ENCODE measurements at places on chromosomes 12 and 14.

DNA sequence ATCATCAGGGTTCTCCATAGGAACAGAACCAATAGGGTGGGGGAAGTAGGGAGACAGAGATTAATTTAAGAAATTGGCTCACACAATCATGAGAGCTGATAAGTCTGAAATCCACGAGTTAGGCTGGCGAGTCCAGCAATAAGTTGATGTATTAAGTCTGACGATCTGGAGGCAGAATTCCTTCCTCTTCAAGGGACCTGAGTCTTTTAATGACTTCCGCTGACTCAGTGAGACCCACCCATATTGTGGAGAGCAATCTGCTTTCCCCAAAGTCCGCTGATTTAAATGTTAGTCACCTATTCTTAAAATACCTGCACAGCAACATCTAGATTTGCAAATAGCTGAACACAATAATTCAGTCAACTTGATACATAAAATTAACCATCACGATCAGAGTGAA, 97.8 kb downstream of the SPTSSA start:
- DNase-seq = no peak

DNA sequence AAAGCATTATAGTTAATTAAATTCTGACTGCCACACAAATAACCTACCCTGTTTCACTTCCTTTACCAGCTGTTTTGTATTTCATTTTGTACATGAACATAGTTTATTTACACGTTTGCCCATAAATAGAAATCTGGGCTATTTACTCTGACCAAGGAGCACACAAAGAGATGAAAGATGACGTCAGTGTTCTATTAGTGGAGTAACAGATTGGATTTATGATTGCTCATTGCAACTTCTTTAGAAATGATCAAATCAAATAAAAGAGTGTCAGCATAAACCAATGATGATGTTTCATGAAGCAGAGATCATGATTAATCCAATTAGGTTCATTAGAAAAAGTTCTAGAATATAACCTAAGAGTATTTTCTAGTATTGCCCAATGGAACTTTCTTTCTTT, 12.0 kb upstream of the RTL1 start:
- DNase-seq = no peak

- DNase-seq = no peak
Observed at GRCh38 chr12:30251546-30251945, 444.1 kb downstream of the IPO8 start.

DNA sequence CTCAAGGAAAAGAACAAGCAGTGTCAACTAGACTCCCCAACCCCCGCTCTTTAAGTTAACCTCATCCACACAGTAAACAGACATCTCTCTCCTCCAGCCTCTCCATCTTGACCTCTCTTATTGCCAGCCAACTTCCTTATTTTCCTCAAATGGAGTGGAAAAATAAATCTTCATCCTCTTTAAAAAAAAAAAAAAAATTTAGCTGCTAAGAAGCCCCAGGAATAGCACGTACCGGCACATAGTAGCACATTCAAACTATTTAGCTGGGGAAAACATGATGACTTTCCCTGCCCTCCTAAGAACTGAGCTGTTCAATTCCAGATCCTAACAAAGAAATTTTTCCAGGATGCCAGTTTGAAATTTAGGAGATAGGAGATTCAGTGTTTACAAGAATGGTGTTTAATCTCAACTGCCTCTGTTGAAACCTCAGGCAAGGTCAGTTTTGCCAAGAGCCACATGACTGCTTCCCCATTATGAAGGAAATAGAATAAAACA, 90.8 kb downstream of the EPS8 start:
- DNase-seq = no peak

DNA sequence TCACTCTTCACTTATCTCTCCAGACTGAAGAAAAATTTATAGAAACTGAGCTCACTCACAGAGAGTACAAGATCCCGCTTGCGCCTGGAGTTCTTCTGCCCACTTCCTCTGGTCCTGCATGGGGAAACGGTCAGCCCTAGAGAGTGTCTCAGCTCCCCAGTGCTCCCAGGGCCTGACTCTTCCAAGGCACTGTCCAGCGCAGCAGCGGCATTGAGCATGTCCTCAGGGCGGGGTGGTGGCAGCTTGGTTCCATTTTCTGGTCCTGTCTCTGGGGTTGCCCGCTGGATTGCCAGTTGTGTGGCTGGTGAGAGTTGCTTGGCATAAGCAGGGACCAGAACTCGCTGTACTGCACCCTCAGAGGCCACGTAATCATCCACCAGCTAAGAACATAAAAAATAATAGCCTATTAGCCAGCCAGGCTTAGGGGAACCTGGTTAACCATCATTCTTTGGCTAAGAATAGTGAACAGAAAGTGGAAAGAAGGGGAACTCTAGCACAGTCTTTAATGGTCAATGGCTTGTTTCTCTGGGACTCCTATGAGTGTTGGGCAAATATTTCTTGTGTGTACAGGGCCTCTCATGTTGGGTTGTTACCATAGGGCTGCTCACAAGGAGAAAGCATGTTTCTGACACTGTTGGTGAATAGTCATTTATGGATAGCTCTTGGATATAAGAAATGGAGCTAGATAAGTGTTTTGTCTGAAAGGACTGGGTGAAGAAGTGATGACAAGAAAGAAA, 13.7 kb upstream of the AJUBA start:
- no peak for DNase-seq

All from mucosa of descending colon (tissue), 3 donors.